ENCODE measurements at places on chromosomes 3 and 15. TPM values are rescaled to one million over a fixed set of nuclear protein-coding genes. Genes with fewer than 3 reads are reported as not detected.

SLC28A1 gene
- total RNA-seq, result not detected

SCN11A gene
- 0.15 TPM for total RNA-seq

SPATA12 gene
- total RNA-seq, result not detected

POPDC2 gene
- 3.8 TPM for total RNA-seq

SERINC4 gene
- total RNA-seq, result not detected

P4HTM gene
- 23.0 TPM for total RNA-seq

KLHL18 gene
- 13.3 TPM for total RNA-seq

ZNF502 gene
- 3.4 TPM for total RNA-seq

KBTBD13 gene
- not detected for total RNA-seq

PIGZ gene
- total RNA-seq, result 10.6 TPM

MORC1 gene
- total RNA-seq, result not detected

TM4SF1 gene
- total RNA-seq, result 277 TPM

GOLGA6A gene
- not detected for total RNA-seq

PEX11A gene
- total RNA-seq, result 6.4 TPM

FMN1 gene
- total RNA-seq, result 1.3 TPM

CD200 gene
- total RNA-seq, result 8.7 TPM

CYP11A1 gene
- 0.81 TPM for total RNA-seq

TTC23 gene
- 17.5 TPM for total RNA-seq

GOLGA8K gene
- not detected for total RNA-seq

PARP6 gene
- total RNA-seq, result 9.7 TPM

ALDH1L1 gene
- total RNA-seq, result 93.4 TPM

PRRT3 gene
- 8.4 TPM for total RNA-seq

IMPG2 gene
- 0.20 TPM for total RNA-seq
